ENCODE measurements at places on chromosomes 1 and 21.

DNA sequence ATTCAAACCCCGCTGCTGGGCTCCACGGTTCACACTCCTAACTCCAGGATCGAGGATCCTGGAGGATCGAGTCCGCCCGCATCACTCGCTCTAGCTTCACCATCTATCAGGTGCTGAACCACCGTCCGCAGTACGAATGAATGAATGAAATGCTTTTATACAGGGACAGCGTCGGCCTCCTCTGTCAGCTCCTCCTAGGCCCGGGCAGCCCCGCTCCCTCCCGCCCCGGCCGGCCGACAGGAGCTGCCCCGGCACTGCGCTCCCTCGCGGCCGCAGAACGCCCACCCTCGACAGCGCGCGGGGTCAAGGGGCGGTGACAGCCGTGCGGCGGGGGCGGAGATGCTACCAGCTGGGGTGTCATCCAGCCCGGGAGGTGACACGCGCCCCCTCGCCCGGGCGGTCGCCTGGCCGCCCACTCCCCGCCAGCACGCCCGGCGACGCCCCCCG, 520 bp downstream of the ZBTB17 start:
- DNase-seq, result peak; percentile 84

- DNase-seq, result no peak
Observed at GRCh38 chr1:52915855-52916220, 5.7 kb downstream of the ECHDC2 start.

GRCh38 chr1:110341872-110342331, 2.7 kb downstream of the RBM15 start:
- DNase-seq, result no peak

DNA sequence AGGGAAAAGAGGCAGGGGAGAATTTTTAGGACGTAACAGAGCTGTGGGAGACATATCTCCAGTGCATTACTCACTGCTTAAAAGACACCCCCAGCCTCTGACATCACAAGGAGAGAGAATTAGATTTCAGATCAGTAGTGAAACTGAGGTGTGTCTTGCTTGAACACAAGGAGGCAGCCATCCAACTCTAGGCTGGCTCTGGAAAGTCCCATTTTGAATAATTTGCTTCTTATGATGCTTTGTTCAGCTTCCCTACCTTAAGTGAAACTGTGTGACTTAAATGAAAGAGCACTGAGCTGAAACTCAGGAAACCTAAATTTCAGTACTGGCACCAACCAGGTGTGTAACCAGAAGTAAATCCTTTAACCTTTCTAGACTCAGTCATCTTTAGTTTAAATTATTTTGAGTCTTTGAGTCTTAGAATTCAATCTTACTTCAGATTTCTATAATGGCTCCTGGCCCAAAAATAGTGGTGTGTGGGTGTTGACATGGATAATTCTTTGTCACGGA, 251.6 kb upstream of the SGIP1 start:
- peak; percentile 56 for DNase-seq

- DNase-seq, result no peak
Observed at GRCh38 chr1:50084389-50084788, 24.3 kb upstream of the ELAVL4 start.

GRCh38 chr1:236144446-236145150, 2.3 kb downstream of the GPR137B start:
- no peak for DNase-seq

DNA sequence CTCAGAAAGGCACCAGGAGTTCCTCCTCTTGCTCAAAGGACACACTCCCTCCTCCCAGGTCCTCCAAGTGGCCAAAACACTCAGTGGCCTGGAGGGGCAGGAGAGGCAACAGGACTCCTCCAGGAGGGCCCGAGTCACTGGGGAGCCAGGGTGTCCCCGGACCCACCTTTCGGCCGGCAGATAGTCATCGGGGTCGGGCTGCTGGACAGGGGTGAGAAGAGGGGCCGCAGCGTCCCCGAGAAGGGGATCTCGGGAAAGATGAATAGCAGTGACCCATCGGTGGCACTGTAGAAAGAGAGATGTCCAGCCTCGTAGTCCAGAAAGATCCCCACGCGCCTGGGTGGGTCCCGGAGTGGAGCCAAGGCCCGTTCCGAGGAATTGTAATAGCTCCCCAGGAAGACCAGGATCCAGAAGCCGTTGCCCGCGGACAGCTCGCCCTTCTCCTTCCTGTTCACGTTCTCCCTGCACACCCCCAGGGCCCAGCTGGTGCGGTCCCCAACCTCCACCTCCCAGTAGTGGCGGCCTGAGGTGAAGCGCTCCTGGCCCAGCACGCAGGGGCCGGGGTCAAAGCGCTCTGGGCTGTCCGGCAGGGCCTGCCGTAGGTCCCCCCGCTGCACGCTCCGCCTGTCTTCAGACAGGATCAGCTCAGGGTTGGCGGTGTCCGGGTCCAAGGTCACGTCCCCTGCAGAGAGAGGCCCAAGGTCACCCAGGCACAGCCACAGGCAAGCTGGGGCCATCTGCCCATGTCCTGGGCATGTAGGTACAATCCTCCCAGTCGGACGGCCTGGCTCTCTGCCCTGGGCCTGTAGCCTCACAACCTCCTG, 11.9 kb downstream of the TRIM11 start:
- no peak for DNase-seq

- no peak for DNase-seq
Observed at GRCh38 chr1:3231826-3232225, 162.8 kb downstream of the PRDM16 start.

DNA sequence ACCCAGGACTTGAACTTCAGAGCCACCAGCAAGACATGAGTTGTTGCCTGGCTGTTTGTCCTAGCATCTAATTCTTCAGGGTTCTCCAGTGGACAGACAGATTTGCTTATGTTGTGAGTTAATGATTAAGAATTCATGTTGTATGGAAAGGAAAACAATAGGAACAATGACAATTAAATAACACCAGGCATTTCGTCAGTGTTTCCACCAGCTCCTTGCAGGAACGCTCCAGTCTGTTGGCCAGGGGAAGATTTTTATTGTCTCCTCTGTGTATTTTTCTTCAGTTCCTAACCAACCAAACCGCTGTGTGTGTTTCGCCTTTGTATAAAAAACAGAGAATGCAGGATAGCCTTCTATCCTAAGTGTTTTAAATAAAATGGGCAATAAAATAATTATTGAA, 64.4 kb upstream of the PTGFR start:
- DNase-seq, result no peak

DNA sequence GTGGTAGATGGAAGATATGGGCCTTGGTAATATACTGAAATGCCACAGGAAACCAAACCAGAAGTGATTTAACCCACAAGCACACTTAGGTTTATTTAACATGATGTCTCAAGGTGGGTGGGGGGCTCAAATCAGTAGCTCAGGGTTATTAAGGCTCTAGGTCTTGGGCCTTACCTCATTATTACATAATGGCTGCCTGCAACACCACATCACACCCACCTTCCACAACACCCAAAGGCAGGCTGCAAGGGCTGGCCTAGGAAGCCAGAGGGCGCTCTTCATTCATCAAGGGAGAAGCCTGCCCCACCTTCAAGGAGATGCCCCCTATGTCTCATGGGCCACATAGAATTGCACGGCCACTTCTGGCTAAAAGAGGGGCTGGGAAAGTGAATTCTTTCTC, 6.0 kb downstream of the TFF1 start:
- no peak for DNase-seq

GRCh38 chr1:227033880-227034279, 93.8 kb downstream of the COQ8A start:
- no peak for DNase-seq

GRCh38 chr1:198121056-198121826, 35.6 kb upstream of the NEK7 start:
- DNase-seq, result no peak

GRCh38 chr1:94688646-94689045, 131.5 kb upstream of the SLC44A3 start:
- DNase-seq, result no peak

GRCh38 chr1:3981261-3981660, 81.2 kb upstream of the C1orf174 start:
- DNase-seq, result no peak

GRCh38 chr1:4213366-4213973, 313.4 kb upstream of the C1orf174 start:
- no peak for DNase-seq

DNA sequence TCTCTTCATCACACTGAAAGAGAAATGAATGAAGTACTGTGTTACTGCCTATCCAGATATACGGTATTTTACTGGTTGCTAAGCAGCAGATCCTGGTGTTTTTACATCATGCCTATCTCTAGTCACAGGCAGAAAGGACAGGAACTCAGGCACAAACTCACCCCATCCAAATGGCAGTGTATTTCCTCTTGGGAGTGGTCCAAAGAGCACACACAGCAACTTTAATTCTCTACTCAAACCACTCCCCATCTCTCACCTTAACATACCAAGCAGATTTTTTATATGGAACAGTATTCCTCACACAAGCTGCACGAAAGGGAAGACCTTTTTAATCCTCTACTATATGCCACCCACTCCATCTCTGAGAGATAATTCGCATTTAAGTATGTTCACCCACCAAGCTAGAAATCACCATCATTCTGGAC, 27.3 kb downstream of the EIF4G3 start:
- no peak for DNase-seq

DNA sequence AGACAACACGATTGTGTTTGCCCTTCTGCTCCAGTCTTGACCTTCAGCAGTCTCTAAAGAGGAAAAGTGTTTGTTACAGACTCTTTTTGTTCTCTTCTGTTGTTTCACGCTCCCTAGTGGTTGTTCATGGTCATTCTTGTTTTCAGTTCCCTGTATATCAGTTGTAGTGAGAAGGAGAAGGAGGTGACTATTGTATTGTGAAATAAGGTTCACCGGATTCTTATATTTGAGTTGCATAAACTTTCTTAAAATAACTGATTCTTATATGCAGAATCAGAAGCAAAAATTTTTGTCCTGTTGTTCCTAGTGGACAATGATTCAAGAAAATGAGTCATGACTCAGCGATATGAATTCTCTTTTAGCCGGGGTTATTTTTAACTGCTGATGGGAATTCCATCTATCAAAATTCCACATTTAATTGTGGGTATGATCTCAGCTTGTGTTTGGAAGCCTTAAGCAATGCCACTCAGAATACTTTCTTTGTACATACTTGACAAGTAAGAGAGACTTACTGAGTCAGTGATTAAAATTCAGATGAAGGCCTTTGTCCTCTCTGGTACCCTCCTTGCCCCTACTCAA, 152.2 kb downstream of the CLEC20A start:
- no peak for DNase-seq

- DNase-seq, result no peak
Observed at GRCh38 chr1:23825762-23826522, 713 bp upstream of the HMGCL start.

- DNase-seq, result no peak
Observed at GRCh38 chr1:22805672-22806038, 95.0 kb downstream of the EPHB2 start.

- DNase-seq, result no peak
Observed at GRCh38 chr1:85398391-85399064, 66.4 kb downstream of the DDAH1 start.

- DNase-seq, result no peak
Observed at GRCh38 chr1:155062702-155063411, 683 bp upstream of the EFNA4 start.

- no peak for DNase-seq
Observed at GRCh38 chr1:34066981-34067603, 97.9 kb downstream of the CSMD2 start.

GRCh38 chr1:100752791-100753190, 33.2 kb downstream of the VCAM1 start:
- DNase-seq, result no peak

GRCh38 chr1:240619357-240619756, 7.4 kb upstream of the GREM2 start:
- DNase-seq, result no peak

GRCh38 chr1:180173952-180174351, 19.3 kb downstream of the QSOX1 start:
- no peak for DNase-seq

- no peak for DNase-seq
Observed at GRCh38 chr1:26780344-26780957, 7.3 kb upstream of the PIGV start.

DNA sequence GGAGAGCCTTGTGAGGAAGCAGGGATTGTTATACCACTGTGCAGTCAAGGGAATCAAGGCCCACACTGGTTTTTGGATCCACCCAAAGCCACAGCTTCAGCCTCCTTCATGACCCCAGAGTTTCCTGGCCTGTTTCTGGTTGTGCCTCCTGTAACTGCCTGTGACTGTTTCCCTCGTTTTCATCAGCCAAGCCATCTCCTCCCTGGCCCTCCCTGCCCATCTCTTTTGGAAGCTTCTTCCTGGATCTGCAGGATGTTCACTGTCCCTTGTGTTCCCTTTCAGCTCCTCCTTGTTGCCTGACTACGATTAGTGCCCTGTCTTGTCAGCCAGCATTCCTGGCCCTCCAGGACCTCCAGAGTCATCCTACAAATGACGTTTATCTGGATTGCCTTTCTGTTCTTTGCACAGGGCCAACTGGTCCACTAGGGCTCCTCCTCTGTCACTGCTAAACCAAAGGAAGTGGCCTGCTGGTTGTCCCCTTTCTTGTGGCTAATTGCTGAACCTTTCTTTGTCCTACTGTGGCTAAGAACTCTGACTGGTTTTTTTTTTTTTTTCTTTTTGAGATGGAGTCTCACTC, 17.9 kb downstream of the SFT2D2 start:
- no peak for DNase-seq

- no peak for DNase-seq
Observed at GRCh38 chr1:175114996-175115395, 47.4 kb downstream of the TNN start.

- DNase-seq, result no peak
Observed at GRCh38 chr1:171576144-171576543, 45.9 kb upstream of the MYOCOS start.

DNA sequence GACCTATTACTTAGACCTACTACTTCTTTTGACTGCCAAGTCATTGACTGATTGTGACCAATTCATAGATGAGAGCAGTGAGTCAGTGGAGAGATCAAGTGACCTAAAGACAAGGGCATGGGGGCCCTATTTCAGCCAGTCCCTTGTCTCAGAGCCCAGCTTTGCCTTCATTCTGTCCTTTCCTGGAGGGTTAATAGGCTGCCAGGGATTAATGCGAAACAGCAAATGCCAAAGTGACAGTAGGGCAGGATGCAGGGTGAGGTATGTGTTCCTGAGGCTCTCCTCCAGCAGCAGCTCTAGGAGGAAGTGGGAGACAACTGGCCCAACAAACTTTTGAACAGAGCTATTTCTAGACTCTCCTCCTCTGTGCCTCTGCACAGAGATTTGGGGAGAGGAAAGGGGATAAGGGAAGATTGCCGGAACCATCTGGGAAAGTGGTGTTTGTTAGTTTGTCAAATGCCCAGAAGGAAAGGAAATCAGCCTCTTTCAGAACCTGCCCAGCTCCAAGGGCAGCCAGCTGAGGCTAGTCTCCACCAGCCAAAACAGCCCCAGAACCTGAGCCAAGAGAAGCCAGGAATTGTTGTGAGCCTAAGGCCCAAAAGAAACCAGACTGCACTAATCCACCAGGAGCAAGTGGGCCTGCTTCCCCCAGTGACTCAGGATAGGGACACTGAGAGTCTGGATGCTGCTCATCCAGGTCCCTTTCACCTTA, 4.9 kb upstream of the S100A3 start:
- DNase-seq, result no peak

GRCh38 chr1:171196351-171196750, 11.3 kb downstream of the FMO2 start:
- DNase-seq, result no peak

GRCh38 chr1:41611932-41612450, 127.5 kb upstream of the EDN2 start:
- no peak for DNase-seq
